GM04503 (cell line): ENCODE measurements at places on chromosomes 11 and 22.

GRCh38 chr22:41823797-41824196 is 9.1 kb upstream of the SREBF2 start:
- no peak for DNase-seq

- DNase-seq = peak; percentile 68
Measured at GRCh38 chr11:130464291-130464812, 15.9 kb downstream of the ADAMTS15 start.

GRCh38 chr22:20940904-20941385 is 23.7 kb downstream of the CRKL start:
- no peak for DNase-seq

GRCh38 chr11:12089473-12089872 is 20.9 kb upstream of the MICAL2 start:
- no peak for DNase-seq

DNA sequence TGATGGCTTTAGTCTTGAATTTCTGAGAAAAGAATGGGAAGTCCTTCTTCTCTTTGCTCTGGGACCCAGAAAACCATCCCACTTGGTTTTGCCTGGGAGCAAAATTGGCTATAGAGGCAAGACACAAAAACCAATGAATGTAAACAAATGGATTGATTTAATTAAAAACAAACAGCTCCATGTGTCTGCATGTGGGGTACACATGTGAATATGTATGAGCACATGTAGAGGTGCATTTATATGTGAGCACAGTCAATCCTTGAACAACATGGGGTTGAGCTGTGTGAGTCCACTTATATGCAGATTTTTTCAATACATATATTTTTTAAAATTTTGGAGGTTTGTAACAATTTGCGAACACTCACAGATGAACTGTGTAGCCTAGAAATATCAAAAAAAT is 87.2 kb downstream of the CCDC81 start:
- DNase-seq = no peak

GRCh38 chr11:64456509-64457320 is 97.8 kb downstream of the RPS6KA4 start:
- DNase-seq = no peak

DNA sequence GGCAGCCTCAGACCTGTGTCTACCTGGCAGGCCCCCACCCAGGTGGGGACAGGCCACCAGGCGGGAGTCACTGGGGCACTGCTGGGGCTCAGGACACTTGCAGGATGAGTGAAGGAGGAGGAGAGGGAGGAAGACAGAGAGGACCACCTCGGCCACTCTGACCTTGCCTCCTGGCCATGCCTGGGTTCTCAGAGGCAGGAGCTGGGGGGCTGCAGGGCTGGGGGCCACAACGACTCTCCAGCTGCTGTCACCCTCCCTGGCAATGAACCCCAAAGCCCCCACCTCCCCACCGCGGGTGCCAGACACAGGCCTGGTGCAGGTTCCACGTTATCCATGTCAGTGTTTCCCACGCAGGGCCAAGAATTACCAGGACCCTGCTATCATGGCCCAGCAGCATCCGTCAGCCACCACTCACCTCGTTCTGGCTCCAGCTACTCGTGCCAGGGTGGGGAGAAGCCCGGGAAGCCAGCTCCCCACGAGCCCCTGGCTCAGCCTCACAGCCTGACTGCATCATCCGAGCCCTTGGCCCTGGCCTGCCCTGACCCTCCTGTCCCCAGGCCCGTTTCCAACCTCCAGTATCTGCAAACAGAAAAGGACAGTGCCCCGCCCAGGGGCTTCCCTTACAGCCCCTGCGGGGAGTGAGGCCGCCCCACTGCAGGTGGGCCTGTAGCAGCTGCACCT is 62.4 kb downstream of the BRD1 start:
- no peak for DNase-seq

DNA sequence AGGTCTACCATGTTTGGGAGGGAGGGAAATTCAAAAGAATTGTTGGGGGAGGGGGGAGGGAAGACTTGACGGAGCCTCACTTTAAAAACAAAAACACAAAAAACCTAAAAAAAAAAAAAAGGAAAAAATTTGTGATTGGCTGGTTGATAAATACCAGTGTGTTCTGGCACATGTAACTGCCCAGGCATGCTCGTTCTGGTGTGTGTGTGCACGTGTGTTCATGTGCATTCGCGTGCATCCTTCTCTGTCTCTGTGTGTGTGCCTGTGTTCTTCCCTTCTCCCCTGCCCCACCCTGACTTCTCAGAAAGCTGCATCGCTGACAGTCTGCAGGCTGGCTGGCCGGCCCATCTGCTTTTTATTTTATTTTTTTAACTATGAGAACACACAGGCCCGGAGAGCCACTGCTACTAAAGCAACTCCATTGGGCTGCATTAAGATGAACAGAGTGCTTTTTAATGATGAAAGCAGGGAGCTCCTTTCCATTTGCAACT is 22.6 kb upstream of the ADSL start:
- no peak for DNase-seq

DNA sequence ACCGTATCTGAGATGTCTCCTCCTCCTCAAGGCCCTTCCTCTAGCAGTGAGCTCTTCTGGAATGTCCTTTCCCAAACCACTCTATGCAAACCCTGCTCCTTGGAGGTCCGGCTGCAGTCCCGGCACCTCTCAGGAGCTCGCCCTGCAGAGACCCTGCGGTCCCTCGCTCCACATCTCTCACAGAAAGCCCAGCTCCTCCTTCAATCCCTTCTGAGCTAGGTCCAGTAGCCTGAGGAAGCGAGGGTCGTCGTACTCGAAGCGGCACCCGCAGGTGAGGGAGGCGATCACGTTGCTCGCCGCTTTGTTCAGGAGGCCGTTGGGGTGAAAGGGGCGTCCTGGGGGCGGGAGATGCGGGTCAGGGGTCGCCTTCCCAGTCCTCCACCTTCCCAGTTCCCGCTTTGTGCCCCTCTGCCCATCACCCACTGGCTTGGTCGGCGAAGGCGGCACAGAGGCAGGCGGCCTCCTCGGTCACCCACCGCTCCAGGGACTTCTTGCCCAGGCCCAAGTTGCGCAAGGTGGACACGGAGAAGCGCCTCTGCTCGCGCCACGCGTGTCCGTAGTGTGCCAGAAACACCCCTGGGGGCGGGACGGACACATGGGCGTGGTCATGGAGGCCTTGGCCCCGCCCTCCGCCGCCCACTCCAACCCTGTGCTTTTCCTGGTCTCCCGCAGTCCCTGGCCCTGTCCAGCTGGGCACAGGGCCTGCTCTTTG is 21.5 kb upstream of the CYP2D6 start:
- no peak for DNase-seq

GRCh38 chr22:29647954-29648737 is 44.7 kb downstream of the NF2 start:
- no peak for DNase-seq

DNA sequence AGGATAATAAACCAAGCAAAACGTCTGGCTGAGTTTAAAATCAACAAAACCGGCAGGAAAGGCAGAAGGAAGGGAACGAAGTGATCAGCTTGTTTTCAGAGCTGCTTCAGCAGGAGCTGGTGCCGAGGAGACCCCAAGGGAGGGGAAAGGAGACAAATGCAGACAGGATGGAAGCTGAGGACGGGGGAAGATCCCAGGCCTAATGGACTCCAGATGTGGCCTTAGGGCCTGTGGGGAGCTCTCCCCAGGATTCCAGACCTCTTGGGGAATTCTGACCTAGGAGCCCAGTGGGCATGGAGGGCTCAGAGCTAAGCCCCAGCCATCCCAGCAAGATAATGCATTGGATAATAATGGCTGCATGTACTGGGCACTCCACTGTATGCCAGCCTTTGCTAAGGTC is 211.4 kb upstream of the NARS2 start:
- no peak for DNase-seq

DNA sequence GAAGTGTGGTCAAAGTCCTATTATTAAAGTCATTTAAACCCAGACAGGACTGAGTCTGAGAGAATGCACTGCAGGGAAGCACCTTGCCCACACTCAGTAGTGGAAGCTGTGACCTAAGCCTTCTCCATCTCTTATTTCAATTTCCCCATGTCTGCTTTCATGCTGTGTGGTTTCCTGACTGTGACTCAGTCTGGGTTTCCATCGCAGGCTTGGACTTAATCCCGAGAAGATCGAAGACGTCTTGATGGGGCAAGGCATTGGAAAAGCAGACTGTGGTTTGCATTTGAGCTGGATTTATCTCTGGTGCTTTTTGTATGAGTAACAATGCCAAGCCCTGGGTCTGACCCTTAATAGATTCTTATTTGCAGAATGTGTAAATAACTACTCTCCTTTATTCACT is 238.9 kb downstream of the NTM start:
- peak; percentile 89 for DNase-seq

DNA sequence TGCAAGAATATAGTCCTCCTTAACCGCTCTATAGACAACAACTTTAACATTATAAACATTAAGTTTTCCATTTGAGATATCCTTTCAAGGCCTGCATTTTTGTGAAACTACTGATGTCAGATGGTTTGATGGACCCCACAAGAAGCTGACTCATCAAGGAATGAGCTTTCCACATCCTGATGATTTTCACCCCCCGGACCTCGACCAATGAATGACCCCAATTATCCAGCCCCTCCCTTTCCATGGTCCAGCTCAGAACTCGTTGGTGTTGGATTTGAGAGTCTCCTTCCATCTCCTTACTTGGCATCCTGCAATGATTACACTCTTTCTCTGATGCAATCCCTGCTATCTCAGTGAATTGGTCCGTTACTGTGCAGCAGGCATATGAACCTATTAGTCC is 31.8 kb upstream of the GUCY1A2 start:
- DNase-seq = no peak

- no peak for DNase-seq
Measured at GRCh38 chr11:58075781-58076180, 45.0 kb downstream of the OR6Q1 start.

- DNase-seq = no peak
Measured at GRCh38 chr11:45412051-45412471, 125.9 kb upstream of the SYT13 start.

GRCh38 chr11:29495676-29496075 is 521.2 kb downstream of the KCNA4 start:
- DNase-seq = no peak
